AG10803 (cell line): ENCODE measurements at places on chromosomes 1 and 21.
A peak's percentile ranks its signal among the peaks of the same experiment; 100 is the strongest.

- DNase-seq, result no peak
Observed at GRCh38 chr1:208228026-208228425, 16.2 kb downstream of the PLXNA2 start.

- DNase-seq, result no peak
Observed at GRCh38 chr1:174932587-174932986, 67.2 kb upstream of the CACYBP start.

- DNase-seq, result peak; percentile 48
Observed at GRCh38 chr1:156203331-156203730, 9.4 kb downstream of the SLC25A44 start.

- no peak for DNase-seq
Observed at GRCh38 chr1:225471453-225472301, 43.8 kb upstream of the LBR start.

GRCh38 chr1:173195596-173196088 lies 11.5 kb downstream of the TNFSF4 start:
- DNase-seq, result no peak

DNA sequence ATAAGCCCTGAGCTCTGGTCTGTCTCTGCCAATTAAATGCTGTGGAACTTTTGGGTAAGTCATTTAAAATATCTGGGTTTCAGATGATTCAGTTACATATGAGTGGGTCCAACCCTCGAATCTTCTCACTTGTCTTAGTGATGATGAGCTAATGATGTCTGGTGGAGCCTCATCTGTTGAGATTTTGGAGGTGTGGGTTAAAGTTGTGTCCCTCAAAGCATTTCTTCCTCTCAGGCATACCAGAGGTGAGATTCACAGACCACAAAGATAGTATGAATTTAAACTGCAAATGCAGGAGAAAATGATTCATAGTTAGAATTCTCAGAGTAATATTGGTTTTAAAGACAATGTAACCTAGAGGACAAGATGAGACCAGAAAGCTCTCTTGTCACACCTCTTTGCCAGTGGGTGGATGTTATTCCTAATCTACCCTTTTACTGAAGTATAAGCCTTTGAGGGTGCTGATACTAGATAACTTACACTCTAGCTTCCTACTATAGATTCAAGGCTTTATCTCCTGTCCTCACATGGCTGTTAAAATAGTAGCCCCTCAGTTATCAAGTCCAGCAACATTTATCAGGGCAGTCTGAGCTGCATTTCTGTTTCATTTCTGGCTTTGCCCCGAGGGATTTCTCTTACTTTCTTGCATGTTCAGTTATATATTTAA lies 90.7 kb downstream of the MT1HL1 start:
- DNase-seq, result peak; percentile 8

GRCh38 chr1:32754317-32755097 lies 51.9 kb upstream of the SYNC start:
- DNase-seq, result no peak

GRCh38 chr1:22705586-22705985 lies 5.1 kb upstream of the EPHB2 start:
- no peak for DNase-seq

DNA sequence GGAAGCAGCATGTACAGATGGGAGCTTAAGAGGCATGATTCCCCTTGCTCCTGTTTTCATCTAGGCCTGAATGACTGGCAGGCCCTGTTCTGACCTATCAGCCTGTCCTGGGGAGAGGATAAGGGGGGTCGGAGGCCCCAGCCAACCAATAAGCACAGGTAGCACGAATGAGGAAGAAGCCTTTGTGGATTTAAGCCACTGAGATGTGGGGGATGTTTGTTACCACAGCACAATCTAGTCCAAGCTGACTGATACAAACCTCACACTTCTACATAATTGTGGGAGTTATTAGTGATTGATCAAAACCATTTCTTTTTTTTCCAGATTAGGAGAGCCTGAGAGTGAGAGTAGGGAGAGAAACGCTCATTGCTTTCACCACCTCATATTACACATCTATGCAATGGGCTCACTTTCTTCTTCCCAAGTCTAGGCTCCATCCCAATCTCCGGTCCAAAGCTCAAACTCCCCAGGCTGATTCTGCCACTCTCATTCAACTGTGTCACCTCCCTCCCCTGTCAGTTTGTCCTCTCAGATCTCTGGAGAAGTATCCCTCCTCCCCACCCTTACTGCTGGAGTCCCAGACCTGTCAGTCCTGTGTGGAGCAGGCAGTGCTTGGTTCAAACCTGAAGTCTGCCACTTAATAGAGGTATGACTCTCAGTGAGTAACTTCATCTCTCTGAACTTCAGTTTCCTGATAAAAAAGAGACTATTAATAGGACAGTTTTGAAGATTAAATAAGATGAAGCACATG lies 220.5 kb downstream of the PTPRU start:
- no peak for DNase-seq

- no peak for DNase-seq
Observed at GRCh38 chr1:116477429-116477828, 93.4 kb downstream of the CD58 start.

DNA sequence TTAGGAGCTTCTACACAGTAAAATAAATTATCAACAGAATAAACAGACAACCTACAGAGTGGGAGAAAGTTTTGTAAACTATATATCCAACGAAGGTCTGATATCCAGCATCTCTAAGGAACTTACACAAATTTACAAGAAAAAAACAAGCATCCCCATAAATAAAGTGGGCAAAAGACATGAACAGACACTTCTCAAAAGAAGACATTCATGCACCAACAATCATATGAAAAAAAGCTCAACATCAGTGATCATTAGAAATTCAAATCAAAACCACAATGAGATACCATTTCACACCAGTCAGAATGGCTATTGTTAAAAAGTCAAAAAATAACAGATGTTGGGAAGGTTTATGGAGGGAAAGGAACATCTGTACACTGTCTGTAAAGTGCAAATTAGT lies 526.4 kb upstream of the CAMK1G start:
- DNase-seq, result no peak

DNA sequence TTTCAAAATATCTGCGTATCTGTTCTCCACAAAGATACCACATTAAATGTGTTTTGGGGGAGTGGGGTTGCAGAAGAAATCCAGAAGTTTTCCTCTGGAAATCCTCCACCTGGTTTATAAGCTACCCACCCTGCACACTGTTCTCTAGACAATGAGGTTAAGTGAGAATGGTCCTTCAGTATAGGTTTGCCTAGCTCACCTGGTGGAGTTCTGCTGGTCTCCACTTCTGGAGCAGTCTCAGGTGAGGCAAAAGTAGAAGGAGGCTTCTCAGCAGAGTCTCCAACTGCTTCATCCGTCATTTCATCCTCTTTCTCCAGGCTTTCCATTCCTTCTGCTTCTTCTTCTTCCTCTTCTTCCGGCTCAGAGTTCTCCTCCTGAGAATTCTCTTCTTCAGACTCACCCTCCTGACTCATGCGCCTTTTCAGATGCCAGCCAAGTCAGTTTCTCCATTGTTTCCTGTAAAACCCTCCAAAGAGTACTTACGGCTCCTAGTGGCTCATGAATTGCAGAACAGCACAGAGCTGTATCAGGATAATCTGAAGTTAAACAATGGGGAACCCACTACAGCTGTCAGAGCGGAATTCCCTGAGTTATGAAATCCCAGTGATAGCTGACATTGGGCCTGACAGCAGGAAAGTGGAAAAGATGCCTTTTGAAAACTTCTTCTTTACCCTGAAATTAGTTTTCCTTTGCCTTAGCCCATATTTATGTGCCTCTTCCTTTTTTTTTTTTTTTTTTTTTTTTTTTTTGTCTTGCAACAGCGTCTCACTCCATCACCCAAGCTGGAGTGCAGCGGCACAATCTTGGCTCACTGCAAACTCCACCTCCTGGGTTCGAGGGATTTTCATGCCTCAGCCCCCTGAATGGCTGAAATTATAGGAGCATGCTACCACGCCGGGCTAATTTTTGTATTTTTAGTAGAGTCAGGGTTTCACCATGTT lies 38.5 kb downstream of the MSTO1 start:
- DNase-seq, result peak; percentile 91

- no peak for DNase-seq
Observed at GRCh38 chr1:33002006-33002405, 34.7 kb downstream of the AK2 start.

GRCh38 chr1:62508187-62508758 lies 71.4 kb downstream of the USP1 start:
- DNase-seq, result peak; percentile 59

GRCh38 chr1:94804442-94804837 lies 15.7 kb upstream of the SLC44A3 start:
- no peak for DNase-seq
